ENCODE measurements at places on chromosomes 3 and 15. TPM values are rescaled to one million over a fixed set of nuclear protein-coding genes. Genes with fewer than 3 reads are reported as not detected.

DNA sequence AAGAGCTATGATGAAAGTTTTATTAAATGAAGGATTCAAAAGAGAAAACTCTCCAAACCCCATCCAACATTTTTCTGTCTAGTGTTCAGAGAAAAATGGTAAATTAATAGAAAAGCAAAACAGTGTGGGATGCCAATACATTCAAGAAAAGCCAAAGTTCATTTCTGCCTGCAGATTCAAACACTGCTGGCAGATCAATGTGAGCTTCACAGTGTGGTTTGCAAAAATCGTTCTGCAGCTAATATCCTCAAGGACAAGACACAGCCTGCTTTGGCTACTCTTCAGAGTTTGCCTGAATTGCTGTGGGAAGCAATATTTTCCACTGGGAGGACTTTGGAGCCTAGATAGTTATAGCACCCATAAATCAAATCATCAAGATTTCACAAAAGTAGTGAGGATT is 619.9 kb upstream of the SUCLG2 start:
- DNase-seq: no peak

GRCh38 chr3:167146911-167147310 is 233.2 kb downstream of the ZBBX start:
- DNase-seq: peak; percentile 23

IMPG2 gene
- not detected for polyA plus RNA-seq

ARL14 gene
- not detected for polyA plus RNA-seq

C3orf22 gene
- not detected for polyA plus RNA-seq

RHOV gene
- polyA plus RNA-seq: not detected

Measured in CD14-positive monocyte (primary cell).